ENCODE measurements at places on chromosomes 6 and 20. TPM values are rescaled to one million over a fixed set of nuclear protein-coding genes. Genes with fewer than 3 reads are reported as not detected.

Gene TBC1D20
- 24.7 TPM for total RNA-seq

Gene TRMT11
- total RNA-seq, result 10.8 TPM

Gene ADGRF5
- total RNA-seq, result 6.2 TPM

Gene BANF2
- not detected for total RNA-seq

Gene SNRNP48
- total RNA-seq, result 11.6 TPM

Gene SLX4IP
- total RNA-seq, result 4.2 TPM

Gene LIME1
- total RNA-seq, result 4.3 TPM

Gene PPP1R16B
- 135 TPM for total RNA-seq

Gene GJA1
- total RNA-seq, result 435 TPM

Gene ACAT2
- 37.0 TPM for total RNA-seq

Gene MCCD1
- not detected for total RNA-seq

Gene GNMT
- total RNA-seq, result 0.09 TPM

Gene GFRAL
- total RNA-seq, result not detected

Gene EYS
- total RNA-seq, result under 0.01 TPM

Gene TNFRSF6B
- total RNA-seq, result 10.2 TPM

Gene C6orf58
- not detected for total RNA-seq

Gene OPN5
- not detected for total RNA-seq

Gene LRRC1
- total RNA-seq, result 5.7 TPM

Gene C6orf47
- total RNA-seq, result 21.0 TPM

Gene TBX18
- 29.8 TPM for total RNA-seq

Gene RBBP8NL
- not detected for total RNA-seq

Gene MRAP2
- 4.6 TPM for total RNA-seq

Gene PROKR2
- not detected for total RNA-seq

Gene SLC35B3
- total RNA-seq, result 20.3 TPM

Gene AGER
- 0.36 TPM for total RNA-seq

Measured in endothelial cell of coronary artery (primary cell).